ENCODE measurements at places on chromosomes 4 and X.

GRCh38 chr4:111689731-111690130 lies 455.5 kb upstream of the FAM241A start:
- no peak for DNase-seq

DNA sequence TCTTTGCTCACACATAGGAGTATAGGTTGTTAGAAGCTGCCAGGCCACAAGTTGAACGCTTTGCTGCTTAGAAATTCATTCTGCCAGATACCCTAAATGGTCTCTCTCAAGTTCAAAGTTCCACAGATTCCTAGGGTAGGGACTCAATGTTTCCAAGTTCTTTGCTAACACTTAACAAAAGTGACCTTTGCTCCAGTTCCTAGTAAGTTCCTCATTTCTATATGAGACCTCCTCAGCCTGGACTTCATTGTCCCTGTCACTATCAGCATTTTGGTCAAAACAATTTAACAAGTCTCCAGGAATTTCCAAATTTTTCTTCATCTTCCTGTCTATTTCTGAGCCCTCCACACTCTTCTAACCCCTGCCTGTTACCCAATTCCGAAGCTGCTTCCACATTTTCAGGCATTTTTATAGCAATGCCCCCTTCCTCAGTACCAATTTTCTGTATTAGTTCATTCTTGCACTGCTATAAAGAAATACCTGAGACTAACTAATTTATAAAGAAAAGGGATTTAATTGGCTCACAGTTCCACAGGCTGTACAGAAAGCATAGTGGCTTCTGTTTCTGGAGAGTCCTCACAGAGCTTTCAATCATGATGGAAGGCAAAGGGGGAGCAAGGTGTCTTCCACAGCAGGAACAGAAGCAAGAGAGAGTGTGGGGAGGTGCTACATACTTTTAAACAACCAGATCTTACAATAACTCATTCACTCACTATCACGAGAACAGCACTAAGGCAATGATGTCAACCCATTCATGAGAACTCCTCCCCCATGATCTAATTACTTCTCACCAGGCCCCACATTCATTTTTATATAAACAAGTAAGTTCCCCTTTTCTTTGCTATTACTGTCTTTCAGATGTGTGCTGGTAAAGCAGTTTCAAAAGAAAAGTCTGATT lies 11.5 kb upstream of the TLR1 start:
- DNase-seq: no peak

DNA sequence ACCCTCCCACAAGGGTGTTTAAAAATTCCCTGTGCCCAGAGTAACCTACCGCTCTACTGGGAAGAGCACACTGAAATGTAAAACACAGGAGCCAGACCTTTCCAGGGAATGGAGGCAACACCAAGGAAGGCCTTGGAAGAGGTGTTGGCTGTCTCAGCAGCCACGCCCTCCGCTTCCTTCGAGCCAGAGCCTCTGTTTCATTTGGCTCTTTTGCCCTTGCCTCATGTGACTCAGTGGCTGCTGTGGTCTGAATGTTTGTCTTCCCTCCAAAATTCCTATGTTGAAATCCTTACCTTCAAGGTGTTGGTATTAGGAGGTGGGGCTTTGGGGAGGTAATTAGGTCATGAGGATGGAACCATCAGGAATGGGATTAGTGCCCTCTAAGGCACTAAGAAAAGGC lies 11.3 kb downstream of the SCD5 start:
- no peak for DNase-seq

DNA sequence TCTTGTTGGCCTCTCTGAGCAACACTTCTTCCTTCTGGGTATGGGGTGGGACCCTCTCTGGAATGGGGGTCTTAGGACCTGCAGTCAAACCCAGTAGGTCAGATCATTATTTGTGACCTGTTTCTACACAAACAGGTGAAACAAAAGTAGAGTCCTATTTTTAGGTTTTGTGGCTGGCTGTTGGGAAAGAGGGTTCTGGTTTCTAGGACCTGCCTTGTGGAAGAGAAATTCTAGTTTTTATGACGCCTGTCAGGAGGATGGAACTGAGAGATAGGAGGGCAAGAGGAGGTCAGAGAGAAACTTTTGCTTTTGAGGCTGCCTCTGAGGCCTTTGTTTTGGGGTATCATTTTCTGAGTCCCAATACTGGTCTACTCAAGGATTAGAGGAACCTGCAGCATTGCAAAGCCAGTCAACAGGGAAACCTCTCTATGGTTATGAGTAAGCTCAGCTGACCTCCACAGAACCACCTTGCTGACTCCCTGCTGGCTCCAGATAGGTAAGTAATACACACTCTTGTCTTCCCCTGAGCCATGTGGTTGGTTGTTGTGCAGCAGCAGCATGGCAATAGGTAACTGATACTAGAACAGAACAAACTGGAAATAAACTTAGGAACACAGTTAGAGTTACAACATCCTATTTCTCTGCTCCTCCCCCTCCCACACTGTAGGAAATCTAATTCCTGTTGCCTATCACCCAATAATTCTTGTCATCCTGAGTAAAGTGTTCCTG lies 114.7 kb upstream of the VCX3B start:
- DNase-seq: no peak

GRCh38 chr4:107183155-107183774 lies 147.2 kb upstream of the DKK2 start:
- no peak for DNase-seq

DNA sequence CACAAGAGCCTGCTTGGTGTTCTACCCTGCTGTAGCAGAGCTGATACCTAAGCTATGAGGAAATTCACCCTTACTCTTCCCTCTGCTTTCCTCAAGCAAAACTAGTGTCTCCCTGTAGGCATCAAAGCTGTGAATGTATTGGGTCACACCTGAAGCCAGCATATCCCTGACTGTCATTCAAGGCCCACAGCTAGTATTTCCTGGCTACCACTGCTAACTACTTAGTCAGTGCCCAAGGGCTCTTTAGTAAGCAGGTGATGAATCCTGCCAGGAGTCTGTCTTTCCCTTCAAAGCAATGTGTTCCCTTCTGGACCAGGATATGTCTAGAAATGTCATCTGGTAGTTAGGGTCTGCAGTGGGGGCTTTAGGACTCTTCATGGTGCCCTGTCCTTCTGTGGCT lies 125.7 kb downstream of the RPA4 start:
- no peak for DNase-seq

DNA sequence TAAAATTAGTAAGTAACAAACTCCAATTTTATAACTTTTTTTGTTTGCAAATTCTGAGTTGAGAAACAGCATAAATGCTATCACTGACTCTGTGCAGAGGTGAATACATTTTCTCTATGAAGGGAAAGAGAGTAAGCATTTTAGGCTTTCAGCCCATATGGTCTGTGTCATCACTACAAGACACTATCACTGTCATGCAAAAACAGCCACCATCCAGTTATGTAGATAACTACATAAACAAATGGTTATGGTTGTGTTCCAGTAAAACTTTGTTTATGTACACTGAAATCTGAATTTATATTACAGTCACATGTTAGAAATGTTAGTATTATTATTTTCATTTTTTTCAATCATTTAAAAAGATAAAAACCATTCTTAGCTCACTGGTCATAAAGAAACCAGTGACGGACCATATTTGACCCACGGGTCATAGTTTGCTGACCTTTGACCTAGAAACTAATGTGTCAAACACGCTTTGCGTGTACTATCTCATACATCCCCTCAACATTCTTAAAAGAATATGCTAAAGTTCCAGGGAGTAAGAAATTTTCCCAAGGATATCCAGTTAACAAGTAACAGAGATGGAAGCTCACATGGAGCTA lies 29.1 kb downstream of the RASGEF1B start:
- DNase-seq: no peak

DNA sequence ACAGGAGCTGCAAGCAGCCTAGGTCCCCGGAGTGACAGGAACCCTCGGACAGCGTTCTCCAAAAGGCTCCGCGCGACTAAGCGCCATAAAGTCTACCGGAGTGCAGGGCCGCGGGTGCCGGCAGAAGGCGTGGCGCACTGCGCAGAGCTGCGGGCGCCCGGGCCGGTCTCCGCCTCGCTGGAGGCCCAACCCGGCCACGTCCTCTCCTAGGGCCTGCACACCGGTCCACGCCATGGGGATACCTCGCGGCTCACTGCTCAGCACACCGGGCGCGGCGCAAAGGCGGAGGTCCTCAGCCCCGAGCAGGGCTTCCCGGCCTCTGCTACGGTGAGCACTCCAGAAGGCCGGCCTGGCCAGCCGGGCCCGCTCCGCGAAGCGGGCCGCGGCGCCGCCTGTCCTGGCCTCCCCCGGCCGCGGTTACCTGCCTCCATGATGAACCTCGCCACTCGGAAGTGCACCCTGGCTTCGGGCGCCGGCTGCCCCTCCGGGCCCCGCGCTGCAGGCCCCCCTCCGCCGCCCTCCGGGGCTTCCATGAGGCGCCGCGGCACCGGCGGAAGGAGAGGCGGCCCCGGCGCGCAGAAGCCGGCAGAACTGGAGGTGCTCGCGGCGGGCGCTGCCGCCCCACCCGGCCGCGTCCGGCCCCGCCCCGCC lies at the start of gene CCNQ:
Gene CCNQ (minus strand): TSS at position 599 of the 651 bp plus-strand sequence. CDS start 66 bp downstream, at position 533.
- no peak for DNase-seq
